ENCODE measurements at places on chromosomes 7 and 10.
A peak's percentile ranks its signal among the peaks of the same experiment; 100 is the strongest.

GRCh38 chr10:123558651-123559050 lies 107.5 kb upstream of the GPR26 start:
- no peak for DNase-seq

- DNase-seq, result peak; percentile 17
Observed at GRCh38 chr7:14398526-14398925, 409.1 kb upstream of the ETV1 start.

GRCh38 chr10:422675-423074 lies 266.8 kb downstream of the DIP2C start:
- no peak for DNase-seq

DNA sequence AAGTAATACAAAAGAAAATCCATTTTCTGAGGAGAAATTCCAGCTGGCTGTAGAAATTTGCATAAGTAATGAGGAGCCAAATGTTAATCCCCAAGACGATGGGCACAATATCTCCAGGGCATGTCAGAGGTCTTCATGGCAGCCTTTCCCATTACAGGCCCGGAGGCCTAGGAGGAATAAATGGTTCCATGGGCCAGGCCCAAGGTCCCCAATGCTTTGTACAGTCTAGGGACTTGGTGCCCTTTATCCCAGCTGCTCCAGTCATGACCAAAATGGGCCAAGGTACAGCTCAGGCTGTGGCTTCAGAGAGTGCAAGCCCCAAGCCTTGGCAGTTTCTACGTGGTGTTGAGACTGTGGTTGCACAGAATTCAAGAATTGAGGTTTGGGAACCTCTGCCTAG lies 182.5 kb downstream of the GPR158 start:
- DNase-seq, result no peak

DNA sequence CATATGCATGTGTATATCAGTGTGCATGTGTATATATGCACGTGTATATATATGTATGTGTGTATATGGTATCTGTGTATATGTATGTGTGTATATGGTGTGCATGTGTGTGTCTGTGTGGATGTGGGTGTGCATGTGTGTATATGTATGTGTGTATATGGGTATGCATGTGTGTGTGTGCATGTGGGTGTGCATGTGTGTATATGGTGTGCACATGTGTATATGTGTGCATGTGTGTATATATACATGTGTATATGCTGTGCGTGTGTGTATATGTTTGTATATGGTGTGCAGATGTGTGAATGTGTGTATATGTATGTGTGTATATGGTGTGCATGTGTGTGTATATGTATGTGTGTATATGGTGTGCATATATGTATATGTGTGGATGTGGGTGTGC lies 245.2 kb downstream of the ADAM12 start:
- DNase-seq, result no peak

GRCh38 chr10:88086187-88086960 lies 222.9 kb downstream of the PTEN start:
- no peak for DNase-seq

DNA sequence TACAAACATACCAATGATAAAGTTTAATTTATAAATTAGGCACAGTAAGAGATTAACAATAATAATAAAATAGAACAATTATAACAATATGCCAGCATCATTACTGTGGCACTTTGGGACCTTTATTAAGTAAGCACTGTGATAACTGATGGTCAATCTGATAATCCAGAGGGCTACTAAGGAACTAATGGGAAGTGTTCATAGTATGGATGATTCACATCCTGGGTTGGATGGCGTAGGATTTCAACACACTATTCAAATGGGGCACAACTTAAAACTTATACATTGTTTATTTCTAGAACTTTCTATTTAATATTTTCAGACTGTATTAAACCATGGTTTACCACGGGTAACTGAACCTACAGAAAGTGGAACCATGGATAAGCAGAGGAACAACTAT lies 90.8 kb downstream of the KIF20B start:
- DNase-seq, result no peak

- no peak for DNase-seq
Observed at GRCh38 chr7:29349362-29349761, 154.8 kb downstream of the CHN2 start.

GRCh38 chr10:101158459-101159058 lies 27.5 kb downstream of the TLX1 start:
- DNase-seq, result no peak

DNA sequence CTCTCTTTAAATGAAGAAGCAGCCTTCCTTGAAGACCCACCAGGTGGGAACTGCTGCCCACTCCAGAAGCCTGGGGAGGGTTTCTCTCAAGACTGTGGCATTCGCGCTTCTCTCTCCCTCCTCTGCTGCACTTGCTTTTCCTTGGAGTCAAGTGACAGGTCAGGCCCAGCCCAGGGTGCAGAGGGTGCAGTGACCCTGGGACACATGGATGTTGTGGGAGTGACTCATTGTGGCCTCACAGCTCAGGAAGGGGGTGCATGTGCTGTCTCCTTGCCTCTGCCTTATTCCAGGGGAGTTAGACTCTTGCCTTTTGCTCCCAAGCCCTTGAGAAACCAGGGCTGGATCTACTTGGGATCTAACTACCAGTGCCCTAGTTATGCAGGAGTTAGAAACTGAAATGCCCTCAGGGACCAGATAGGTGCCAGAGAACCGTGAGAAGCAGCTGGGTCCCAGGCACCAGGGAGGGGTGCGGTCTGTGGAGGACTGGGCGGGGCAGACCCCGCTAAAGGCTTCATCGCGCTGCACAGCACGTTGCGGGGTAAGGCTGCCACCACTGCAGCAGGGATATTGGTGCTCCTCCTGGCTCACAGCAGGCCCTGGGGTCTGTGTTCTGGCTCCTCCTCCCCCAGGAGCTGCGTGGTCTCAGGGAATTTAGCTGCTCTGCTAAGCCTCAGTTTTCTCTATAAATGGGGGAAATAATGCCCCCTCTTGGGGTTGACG lies 11.4 kb downstream of the FAM241B start:
- no peak for DNase-seq

DNA sequence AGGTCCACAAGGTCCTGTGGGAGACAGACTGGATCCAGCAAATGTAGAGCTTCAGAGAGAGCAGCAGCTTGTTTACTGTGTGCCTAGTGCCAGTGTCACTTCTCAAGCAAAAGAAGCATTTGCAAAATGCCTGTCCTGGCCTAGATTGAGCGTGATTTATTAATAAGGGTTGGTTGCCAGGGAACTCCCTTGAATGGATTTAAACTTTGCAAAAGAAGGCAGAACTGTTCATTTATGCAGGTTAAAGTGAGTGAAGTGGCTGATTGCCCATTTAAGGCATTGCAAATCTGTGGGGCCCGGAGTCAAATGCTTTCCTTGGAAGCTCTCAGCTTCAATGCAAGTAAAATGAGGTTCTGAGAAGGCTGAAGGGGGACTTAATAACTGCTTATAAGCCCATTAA lies 71.3 kb downstream of the CDHR3 start:
- no peak for DNase-seq

DNA sequence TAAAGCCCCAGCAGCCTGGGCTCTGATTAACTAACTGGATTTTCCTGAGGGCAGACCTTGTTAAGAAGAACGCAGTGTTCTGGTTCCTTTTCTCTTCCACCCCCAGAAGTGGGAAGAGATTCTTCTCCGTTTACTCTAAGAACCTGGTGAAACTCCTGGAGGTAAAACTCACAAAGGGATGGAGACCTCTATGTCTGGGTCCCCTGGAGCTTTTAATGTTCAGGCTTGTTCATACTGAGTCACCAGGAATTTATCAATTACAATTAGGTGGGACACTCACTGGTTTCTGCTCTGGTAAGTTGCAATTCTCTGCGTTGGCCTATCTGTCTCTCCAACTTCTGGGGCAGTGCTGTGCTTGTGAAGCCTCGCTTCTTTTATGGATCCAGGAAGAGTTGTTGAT lies 73.3 kb upstream of the CACNB2 start:
- DNase-seq, result no peak

GRCh38 chr7:92841192-92841591 lies 4.8 kb upstream of the CDK6 start:
- DNase-seq, result no peak

DNA sequence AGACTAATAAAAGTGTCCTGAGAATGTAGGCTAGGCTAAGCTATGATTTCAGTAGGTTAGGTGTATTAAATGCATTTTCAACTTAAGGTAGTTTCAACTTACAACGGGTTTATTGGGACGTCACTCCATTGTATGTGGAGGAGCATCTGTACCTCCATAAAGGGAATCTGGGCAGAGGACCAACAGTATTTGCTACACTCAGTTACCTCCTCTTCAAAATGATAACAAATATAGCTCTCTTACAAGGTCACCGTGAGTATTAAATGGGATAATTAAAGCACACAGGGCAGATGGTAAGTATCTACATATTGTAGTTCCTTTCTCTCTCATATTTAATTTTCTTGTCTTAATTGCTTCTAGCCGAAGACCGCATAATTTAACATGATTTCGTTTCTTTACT lies 59.0 kb upstream of the FGL2 start:
- DNase-seq, result no peak

DNA sequence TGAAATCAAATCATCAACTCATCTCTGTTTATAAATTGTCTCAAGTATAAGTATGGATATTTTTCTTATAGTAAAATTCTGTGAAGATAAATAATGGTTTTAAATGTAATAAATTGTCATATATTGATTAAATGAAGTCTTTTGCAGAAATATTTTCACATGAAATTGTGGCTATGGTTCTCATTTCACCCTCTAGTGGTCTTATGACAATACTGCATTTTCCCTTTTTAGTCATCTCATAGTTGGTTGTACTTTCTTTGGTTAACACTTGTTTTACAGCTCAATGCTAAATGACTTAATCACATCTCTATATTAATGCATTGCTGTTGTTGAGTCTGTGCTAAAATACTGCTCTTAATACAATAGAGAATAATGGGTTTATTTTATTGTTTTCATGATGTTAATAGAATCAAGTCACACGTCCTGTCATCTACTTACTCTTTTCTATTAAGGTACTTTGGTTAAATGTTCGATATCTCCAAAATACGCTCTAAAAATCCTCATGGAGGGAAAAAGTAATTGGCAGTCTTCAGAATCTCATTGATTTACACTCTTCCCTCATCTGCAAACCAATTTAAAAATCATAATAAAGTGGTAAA lies 38.0 kb upstream of the CACNA2D1 start:
- no peak for DNase-seq

- peak; percentile 20 for DNase-seq
Observed at GRCh38 chr7:7595451-7595850, 28.8 kb downstream of the MIOS start.

Measured in muscle of back (tissue), 13 donors.